ENCODE measurements at places on chromosomes 2 and 18. TPM values are rescaled to one million over a fixed set of nuclear protein-coding genes. Genes with fewer than 3 reads are reported as not detected.

DNA sequence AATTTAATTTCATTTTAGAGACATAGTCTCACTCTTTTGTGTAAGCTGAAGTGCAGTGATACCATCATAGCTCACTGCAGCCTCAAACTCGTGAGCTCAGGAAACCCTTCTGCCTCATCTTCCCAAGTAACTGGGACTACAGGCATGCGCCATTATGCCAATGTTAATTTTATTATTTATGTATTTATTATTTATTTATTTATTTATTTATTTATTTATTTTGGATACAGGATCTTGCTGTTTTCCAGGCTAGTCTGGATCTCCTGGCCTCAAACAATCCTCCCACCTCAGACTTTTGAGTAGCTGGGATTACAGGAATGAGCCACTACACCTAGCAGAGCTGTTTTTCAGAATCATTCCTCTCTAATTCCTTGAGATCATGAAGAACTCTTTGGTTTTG is 99.9 kb downstream of the ASXL3 start:
- H3K27me3 ChIP-seq = no peaks in the 10 kb centered on the region

DNA sequence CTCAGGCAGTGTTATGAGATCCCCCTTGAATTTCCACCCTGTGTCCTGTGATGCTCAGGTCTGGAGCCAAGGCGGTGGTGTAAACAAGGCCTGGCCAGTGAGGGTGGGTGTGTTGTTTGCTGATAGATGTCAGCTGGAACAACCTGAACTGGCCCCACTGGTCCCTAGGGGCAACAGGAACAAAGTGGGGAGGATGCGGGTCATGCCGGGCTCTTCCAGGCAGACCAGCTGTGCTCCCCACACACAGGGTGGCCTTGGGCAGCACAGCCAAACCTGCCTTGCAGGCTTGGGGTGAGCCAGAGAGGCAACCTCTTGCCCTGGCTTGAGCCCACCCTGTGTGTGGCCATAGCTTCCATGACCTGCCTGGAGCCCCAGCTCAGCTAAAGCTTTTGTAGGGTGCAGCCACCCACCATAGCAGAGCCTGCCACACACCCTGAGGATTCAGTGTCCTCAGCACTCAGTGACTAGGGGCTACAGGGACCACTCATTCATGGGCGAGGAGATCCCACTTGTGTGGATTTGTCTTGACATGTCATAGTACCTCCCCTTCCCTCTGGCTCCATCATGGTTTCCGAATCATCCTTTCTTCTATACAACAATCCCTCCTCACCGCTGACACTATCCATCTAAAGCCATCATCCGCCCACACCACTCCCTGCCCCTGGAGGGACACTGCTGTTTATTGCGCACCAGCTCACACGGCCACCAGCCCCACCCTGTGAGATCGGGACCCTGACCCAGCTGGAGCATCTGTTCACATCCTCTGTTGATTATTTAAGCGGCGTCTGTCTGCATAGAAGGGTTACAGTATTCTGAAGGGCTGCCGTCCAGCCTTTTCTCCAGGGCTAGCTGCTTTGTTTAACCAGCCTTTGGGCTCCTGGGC is 268.8 kb downstream of the CYP26B1 start:
- no peaks in the 10 kb centered on the region for H3K36me3 ChIP-seq
- H3K27ac ChIP-seq = no peak overlapping the region
- H3K27me3 ChIP-seq = peaks cover 4% of the 10 kb centered on the region

The CCDC85A gene
- 0.22 TPM for total RNA-seq

GRCh38 chr2:58764338-58765104 is 523.4 kb upstream of the FANCL start:
- H3K27ac ChIP-seq = no peak overlapping the region
- no peak for DNase-seq
- H3K4me3 ChIP-seq = no peak overlapping the region

DNA sequence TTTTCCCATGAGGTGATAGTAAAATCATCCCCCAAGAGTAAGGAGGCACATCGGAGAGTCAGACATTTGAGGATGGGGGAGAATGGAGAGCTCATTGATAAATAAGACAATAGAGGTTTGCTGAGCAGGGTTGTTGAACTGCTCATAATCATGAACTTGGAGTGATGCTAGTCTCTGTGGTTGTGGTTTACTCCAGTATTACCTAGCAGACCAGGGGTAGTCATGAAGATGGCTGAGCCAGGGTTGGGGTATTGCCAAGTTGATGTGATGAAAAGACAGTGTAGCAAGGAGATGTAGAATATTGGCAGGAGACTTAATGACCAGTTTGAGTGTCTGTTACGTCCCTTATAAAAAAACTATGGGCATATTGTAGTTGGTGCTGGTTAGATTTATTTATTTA is 25.4 kb downstream of the CYBRD1 start:
- H3K4me3 ChIP-seq = no peak overlapping the region
- no peaks in the 10 kb centered on the region for H3K36me3 ChIP-seq
- H3K27me3 ChIP-seq = no peaks in the 10 kb centered on the region
- no peak for DNase-seq
- H3K4me1 ChIP-seq = no peaks in the 10 kb centered on the region

Data from WTC11 (cell line).